Upper lobe of left lung (tissue), 6 donors: ENCODE measurements at places on chromosomes 6 and 20. TPM values are rescaled to one million over a fixed set of nuclear protein-coding genes. Genes with fewer than 3 reads are reported as not detected.

DNA sequence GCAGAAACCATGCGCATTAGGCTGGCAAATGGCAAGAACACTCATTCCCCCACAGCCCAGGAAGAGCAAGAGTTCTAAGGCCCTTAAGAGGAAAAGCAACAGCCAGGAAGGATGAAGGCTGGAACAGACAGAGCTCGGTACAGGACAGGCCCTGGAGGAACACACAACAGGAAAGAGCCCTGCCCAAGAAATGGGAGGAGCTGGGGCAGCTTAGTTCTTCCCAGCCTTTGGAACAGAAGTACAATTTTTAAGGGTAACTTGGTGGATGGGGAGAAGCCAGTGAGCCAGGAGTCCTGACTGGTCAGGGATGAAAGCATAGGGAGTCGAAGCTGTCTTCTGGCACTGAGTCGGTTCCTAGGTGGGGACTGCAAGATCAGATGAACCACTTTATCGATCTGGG, 32.4 kb downstream of the OR2B2 start:
- no peak for DNase-seq

GRCh38 chr6:26342106-26343004, 22.6 kb upstream of the BTN3A2 start:
- no peak for DNase-seq

The VSX1 gene
- not detected for total RNA-seq

The ECT2L gene
- total RNA-seq = 1.5 TPM

The TGM3 gene
- not detected for total RNA-seq

- DNase-seq = no peak
These were observed 170.3 kb upstream of the PDE7B start for GRCh38 chr6:135680964-135681913.

DNA sequence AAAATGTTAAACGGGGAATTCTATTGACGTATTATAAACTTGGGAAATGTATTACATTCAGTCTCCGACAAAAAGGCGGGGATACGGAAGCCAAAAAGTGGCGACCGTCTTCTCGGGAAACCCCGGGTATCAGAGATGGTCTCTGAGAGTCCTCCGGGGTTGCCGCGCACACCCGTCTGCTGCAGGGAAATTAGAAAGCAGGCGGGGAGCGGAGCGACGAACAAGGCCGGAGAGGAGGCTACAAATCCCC, 1.5 kb downstream of the SALL4 start:
- no peak for DNase-seq

DNA sequence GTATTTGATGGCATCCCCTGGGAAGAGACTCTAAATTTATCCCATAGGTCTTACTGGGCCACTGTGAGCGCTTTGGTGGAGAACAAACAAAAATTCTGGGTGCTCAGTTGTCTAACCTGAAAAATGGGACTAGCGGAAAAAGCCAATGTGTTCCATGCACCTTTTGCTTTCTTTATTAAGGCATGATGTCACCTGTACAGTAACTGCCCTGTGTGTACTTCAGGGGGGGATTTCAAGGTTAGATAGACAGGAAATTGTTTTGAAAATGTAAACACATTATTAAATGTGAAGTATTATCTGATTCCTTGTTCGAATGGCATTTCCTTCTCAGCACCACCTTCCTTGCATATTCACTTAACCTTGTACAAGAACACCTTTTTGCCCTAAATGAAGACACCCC, 1.2 kb upstream of the EDN1 start:
- DNase-seq = no peak
